ENCODE measurements at places on chromosomes 12 and 14.
A peak's percentile ranks its signal among the peaks of the same experiment; 100 is the strongest.

GRCh38 chr12:13595536-13596443 lies 385.6 kb downstream of the GRIN2B start:
- no peak for DNase-seq

- DNase-seq, result no peak
These were observed 266.4 kb upstream of the USP15 start for GRCh38 chr12:61993734-61994345.

DNA sequence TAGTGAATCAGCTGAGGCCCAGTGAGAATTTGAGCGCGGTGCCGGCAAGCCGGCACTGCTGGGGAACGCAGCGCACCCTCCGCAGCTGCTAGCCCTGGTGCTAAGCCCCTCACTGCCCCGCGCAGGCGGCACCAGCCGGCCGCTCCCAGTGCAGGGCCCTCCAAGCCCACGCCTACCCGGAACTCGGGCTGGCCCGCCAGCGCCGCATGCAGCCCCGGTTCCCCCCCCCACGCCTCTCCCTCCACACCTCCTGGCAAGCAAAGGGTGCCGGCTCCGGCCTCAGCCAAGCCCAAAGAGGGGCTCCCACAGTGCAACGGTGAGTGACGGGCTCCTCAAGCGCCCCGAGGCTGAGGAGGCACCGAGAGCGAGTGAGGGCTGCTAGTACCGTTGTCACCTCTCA lies 54.5 kb upstream of the VASH1 start:
- no peak for DNase-seq

- no peak for DNase-seq
These were observed 122.0 kb upstream of the DHRS4 start for GRCh38 chr14:23831596-23831995.

- no peak for DNase-seq
These were observed 96.9 kb downstream of the RAD51B start for GRCh38 chr14:67916430-67916829.

- peak; percentile 33 for DNase-seq
These were observed 45.8 kb upstream of the TMED10 start for GRCh38 chr14:75222208-75222701.

GRCh38 chr12:76799362-76799761 lies 35.4 kb downstream of the ZDHHC17 start:
- DNase-seq, result no peak

GRCh38 chr12:30700216-30700900 lies 4.7 kb upstream of the IPO8 start:
- no peak for DNase-seq

DNA sequence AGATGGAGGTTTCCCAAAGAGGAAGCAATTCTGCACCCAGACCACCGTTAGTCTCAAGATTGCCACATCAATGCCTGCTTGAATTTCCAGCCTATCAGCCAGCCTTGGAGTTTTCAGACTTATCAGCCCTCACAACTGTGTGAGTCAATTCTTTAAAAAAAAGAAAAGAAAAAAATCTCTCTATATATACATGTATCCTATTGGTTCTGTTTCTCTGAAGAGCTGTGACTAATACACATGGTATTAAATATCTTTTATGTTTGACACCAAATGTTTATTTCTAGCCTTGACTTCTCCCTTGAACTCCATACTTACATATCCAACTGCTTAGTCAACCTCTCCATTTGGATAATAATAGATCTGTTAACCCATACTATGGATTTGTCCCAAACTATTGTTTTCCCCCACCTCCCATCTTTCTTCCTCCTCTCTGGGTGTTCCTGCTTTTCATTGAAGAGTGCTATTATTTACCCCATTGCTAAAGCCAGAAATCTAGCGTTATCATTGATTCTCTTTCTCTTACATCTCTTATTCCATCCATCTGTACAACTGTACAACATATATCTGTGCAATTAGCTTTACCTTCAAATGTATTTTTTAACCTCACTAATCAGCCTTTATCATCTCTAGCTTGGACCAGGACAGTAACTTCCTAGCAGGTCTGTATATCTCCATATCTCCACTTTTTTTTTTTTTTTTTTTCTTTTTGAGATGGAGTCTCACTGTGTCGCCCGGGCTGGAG lies 22.7 kb upstream of the EID3 start:
- DNase-seq, result peak; percentile 85

DNA sequence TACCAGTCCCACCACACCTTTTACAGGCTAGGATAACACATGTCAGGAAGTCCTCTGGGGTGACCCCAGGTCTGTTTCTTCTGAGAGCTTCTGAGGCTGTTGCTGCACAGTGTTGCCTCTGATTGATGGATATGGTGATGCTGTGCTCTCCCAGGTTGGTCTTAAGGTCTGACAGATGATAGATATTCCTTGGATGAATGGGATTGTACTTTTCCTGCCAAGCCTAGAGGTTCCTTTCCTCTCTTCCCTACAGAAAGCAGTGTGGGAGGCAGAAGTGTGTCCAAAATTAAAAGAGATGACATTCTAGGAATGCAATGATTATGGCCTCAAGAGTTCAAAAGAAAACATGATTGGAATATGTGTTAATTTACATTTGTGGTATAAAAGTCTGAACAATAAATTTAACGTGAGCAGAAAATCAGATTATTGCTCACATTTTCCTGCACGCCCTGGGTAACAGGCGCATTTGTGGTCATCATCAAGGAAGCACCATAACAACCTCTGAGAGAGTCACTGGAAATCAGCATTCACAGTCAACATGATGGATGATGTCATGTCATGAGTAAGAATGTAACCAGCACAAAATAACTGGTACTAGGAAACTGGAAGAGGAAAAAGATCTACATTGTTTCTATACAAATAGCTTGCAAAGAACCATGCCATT lies 73.7 kb downstream of the BBS10 start:
- no peak for DNase-seq

DNA sequence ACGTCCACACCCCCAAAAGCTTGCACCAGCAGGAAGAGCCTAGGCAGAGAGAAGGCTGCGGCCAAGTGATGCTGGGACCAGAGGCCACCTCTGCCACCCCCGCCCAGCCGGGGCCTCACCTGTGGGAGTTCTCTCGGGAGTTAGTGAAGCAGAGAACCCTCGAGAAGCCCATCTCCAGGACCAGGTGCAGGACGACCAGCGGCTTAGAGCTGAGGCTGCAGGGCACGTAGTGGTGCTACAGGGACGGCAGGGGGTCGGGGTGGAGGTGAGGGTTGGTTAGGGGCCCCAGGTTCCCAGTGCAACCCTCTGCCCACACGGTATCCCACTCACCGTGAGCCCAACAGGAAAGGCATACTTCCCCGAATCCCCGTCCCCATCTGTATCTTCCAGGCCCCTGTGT lies 3.6 kb downstream of the DDX51 start:
- no peak for DNase-seq

Measured in AG04450 (cell line).